ENCODE measurements at places on chromosomes 3 and 15. TPM values are rescaled to one million over a fixed set of nuclear protein-coding genes. Genes with fewer than 3 reads are reported as not detected.

GRCh38 chr15:48282216-48282615, 49.0 kb upstream of the DUT start:
- H3K27ac ChIP-seq: no peak overlapping the region
- no peaks in the 10 kb centered on the region for H3K27me3 ChIP-seq
- H3K36me3 ChIP-seq: no peaks in the 10 kb centered on the region
- H3K4me1 ChIP-seq: no peaks in the 10 kb centered on the region
- H3K4me3 ChIP-seq: no peak overlapping the region

The DLL4 gene
- 1.7 TPM for total RNA-seq

DNA sequence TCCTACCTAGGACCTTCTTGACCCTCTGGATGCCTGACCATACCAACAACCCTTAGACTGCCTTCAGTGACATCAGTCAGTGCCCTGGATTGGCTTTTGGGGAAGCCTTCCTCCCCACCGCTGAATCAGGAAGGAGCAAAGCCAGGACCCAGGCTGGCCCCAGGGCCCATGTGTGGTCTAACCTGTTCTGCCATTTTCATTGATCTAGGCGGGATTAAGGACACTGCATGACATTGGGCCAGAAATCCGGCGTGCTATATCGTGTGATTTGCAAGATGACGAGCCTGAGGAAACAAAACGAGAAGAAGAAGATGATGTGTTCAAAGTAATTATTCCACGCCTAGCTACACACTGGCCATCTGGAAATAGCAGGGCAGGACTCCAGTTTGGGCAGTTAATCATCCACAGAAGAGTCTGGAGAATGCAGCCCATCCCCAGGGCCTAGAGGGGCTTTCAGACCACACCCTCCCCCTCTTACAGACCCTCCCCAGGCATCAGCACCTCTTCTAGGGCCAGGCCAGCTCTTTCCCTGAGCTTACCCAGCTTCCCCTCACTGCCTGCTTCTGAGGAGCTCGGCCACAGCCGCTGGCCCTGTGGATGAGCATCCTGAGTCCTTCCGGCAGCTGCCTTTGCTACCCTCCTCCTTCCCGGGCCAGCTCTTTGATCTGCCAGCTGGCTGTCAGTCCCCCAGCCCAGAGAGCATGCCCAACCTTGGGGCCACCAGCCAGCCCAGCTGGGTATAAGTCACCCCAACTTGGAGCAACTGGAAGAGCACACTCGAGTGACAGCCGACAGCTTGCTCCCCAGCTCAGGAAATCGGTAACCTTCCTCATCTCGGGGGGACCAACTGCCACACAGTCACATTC, 45.9 kb downstream of the CHDH start:
- no peak overlapping the region for H3K4me3 ChIP-seq
- peaks cover 7% of the 10 kb centered on the region for H3K4me1 ChIP-seq
- H3K27ac ChIP-seq: no peak overlapping the region
- peaks cover 6% of the 10 kb centered on the region for H3K27me3 ChIP-seq
- no peak for DNase-seq
- H3K36me3 ChIP-seq: no peaks in the 10 kb centered on the region

DNA sequence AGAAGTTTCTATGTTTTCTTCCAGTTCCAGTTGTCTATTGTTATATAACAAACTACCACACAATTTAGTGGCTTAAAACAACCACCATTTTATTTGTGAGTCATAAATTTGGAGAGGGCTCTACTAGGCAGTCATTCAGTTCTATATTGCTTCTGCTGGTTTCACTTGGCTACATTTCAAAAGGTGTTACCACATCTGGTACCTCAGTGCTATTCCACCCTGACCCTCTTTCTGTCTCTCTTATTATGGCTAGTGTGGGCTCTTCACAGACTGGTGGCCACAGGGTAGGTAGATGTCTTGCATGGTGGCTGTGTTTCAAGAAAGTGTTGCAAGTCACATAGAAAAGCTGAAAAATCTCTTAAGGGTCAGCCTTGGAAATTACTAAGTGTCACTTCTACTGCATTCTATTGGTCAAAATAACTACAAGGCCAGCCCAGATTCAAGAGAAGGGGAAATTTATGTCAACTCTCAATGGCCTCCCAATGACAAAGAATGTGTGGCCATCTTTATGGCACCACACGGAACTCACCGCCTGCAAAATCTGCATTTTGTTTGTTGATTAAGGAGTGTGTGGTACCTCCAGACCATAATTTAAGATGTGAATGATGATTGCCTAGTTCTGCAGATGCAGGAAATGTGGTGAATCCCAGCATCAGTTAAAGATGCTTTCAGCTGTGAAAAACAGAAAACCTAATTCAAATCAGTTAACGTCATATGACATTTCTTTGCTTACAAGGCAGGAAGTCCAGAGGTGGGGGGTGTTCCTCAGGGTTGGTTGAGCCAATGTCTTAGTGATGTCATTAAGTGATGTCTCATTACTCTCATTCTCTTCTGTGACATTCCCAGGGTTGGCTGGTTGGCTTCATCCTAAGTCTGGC, 105.8 kb upstream of the RASGRP1 start:
- DNase-seq: no peak
- H3K27me3 ChIP-seq: peaks cover 55% of the 10 kb centered on the region
- H3K36me3 ChIP-seq: no peaks in the 10 kb centered on the region
- no peaks in the 10 kb centered on the region for H3K4me1 ChIP-seq

The CSPG4 gene
- total RNA-seq: 12.4 TPM

The TEX55 gene
- total RNA-seq: not detected

DNA sequence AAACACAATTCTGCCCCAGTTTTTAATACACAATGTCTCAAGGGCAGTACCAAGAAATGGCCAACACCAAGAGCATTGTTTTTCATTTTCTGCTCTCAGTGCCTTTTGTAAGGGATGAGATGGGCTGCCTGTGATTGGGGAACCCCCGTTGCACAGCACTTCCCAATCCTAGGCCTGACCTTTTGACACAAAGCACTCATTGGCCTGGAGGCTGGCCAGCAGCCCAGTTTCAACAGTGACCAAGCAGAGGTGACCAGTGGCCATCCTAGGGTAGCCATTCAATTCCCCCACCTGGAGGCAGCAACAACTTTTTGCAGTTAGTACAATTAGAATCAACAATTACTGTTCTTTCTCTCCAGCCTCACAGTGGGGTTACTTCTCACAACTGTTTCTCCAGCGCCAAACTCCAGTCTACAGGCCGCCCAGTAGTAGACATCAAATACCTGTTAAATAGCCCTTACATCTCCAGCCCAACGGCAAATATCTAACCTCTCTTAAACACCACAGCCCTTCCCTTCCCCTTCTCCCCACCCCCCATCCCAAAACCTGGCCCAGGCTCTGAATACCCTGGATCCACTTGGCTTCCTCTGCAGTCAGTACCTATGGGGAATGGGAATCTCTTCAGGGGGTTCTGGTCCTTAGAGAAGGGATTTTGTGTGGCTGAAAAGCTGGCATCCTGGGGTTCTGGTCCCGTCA, 8.9 kb upstream of the LRRC2 start:
- no peaks in the 10 kb centered on the region for H3K36me3 ChIP-seq
- DNase-seq: no peak
- no peaks in the 10 kb centered on the region for H3K4me1 ChIP-seq
- peaks cover 11% of the 10 kb centered on the region for H3K27me3 ChIP-seq

The ACOX2 gene
- 17.8 TPM for total RNA-seq

GRCh38 chr3:62094461-62094860, 278.9 kb downstream of the FEZF2 start:
- no peaks in the 10 kb centered on the region for H3K4me1 ChIP-seq
- no peaks in the 10 kb centered on the region for H3K27me3 ChIP-seq

The ZNF385D gene
- 0.28 TPM for total RNA-seq

The LNP1 gene
- 2.2 TPM for total RNA-seq

The MEX3B gene
- 6.7 TPM for total RNA-seq

The CRYGS gene
- total RNA-seq: 0.36 TPM

The FSIP1 gene
- 0.18 TPM for total RNA-seq

DNA sequence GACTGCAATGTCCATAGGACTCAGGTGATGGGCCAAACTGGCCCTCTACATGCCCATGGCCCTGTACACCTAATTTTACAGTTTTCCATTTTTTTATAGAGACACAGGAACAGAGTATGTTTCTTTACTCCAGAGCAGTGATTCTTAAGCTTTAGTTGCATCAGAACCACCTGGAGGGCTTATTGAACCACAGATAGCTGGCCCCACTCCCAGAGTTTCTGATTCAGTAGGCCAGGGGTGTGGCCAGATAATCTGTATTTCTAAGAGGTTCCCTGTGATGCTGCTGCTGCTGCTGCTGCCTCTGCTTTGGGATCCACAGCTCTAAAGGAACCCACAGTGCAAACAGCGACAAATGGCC, 5.1 kb downstream of the RBP1 start:
- DNase-seq: peak; percentile 94
- H3K4me1 ChIP-seq: peaks cover 19% of the 10 kb centered on the region
- H3K4me3 ChIP-seq: no peak overlapping the region
- peaks cover 2% of the 10 kb centered on the region for H3K36me3 ChIP-seq

The PPIP5K1 gene
- total RNA-seq: 10.0 TPM

- DNase-seq: peak; percentile 97
- no peaks in the 10 kb centered on the region for H3K27me3 ChIP-seq
- peaks cover 27% of the 10 kb centered on the region for H3K36me3 ChIP-seq
- no peak overlapping the region for H3K4me3 ChIP-seq
- H3K27ac ChIP-seq: peak overlapping the region; percentile 81
Measured at GRCh38 chr3:124818398-124819091, 68.6 kb downstream of the ITGB5 start.

GRCh38 chr3:128367761-128368160, 98.9 kb downstream of the DNAJB8 start:
- H3K36me3 ChIP-seq: no peaks in the 10 kb centered on the region
- H3K27me3 ChIP-seq: no peaks in the 10 kb centered on the region
- H3K27ac ChIP-seq: no peak overlapping the region
- no peaks in the 10 kb centered on the region for H3K4me1 ChIP-seq
- no peak overlapping the region for H3K4me3 ChIP-seq

The ACP3 gene
- total RNA-seq: 0.54 TPM

DNA sequence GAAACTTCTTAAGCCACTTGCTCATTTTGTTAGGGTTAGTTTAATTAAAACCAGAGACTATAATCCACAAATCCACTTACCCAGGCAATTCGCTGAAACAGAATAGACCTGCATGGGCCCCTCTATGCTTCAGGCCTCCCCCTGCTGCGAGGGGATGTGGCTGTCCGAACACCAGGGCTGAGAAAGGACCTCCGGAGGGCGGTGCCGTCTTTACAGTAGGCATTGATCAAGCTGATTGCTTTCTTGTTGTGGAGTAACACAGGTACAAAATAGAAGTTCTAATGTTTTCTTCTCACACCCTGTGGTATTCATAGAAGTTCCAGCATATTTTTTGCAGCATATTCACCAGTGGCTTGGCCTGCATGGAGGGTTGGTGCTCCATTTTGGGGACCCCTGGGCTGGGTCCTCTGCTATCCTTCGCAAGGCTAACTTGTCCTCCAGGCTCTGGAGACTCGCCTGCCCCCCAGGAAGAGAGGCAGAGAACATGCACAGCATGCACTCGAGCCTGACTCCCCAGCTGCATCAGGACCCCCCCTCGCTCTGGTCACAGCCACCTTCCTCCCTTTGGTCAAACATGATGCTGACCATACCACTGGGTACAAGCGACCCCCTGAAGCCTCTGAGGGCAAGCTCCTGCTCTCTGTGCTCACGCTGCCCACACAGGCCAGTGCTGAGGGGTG, 55.3 kb downstream of the TPRA1 start:
- DNase-seq: no peak
- H3K4me1 ChIP-seq: no peaks in the 10 kb centered on the region
- no peak overlapping the region for H3K4me3 ChIP-seq
- H3K27me3 ChIP-seq: peaks cover 37% of the 10 kb centered on the region
- no peaks in the 10 kb centered on the region for H3K36me3 ChIP-seq
- no peak overlapping the region for H3K27ac ChIP-seq

The FBXW12 gene
- total RNA-seq: not detected

GRCh38 chr3:32946973-32947788, 4.3 kb upstream of the CCR4 start:
- H3K4me3 ChIP-seq: no peak overlapping the region
- H3K27ac ChIP-seq: no peak overlapping the region
- H3K4me1 ChIP-seq: no peaks in the 10 kb centered on the region

DNA sequence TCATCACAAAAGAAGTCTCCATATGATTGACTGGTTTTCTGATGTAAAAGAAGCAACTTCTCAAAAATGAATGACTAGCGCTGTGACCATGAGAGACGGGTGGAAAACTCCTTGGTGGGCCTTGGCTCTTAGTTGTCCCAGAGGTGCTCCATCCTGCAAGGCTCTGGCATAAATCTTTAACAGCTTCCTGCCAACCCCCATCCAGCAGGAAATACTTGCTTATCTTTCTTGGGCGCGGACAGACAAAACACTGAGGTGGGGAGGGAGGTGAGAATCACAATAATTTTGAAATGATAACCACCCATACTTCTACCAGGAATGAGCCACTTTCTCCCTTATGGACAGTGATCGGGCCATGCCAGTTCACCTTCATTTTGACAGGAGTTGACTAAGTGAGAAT, 128.6 kb downstream of the STT3B start:
- H3K4me3 ChIP-seq: no peak overlapping the region
- DNase-seq: no peak

DNA sequence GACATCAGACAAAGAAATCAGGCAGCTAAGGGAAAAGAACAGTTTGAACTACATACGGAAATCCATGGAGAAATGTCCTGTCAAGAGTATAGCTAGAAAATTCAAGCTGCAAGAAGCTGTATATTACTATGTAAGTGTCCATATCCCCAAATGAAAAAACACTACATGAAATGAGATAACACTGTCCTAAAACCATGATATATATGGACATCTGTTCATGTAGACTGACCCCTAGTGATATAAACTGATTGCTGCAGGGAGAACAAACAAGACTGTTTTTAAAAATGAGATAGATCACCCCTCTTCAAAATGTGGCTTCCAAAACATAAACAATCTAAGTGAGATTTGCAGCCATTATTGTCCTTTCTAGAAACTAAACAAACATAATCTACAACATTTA, 985.6 kb downstream of the EPHA3 start:
- H3K4me3 ChIP-seq: no peak overlapping the region
- H3K27me3 ChIP-seq: no peaks in the 10 kb centered on the region
- peak; percentile 5 for DNase-seq
- H3K27ac ChIP-seq: no peak overlapping the region
- no peaks in the 10 kb centered on the region for H3K36me3 ChIP-seq
- no peaks in the 10 kb centered on the region for H3K4me1 ChIP-seq

- peak; percentile 55 for DNase-seq
- H3K4me3 ChIP-seq: no peak overlapping the region
- no peaks in the 10 kb centered on the region for H3K36me3 ChIP-seq
- no peaks in the 10 kb centered on the region for H3K4me1 ChIP-seq
Measured at GRCh38 chr15:59420986-59421618, 16.9 kb upstream of the FAM81A start.

The CCR2 gene
- not detected for total RNA-seq

GRCh38 chr3:71744738-71745137, 8.9 kb upstream of the GPR27 start:
- no peak overlapping the region for H3K4me3 ChIP-seq
- no peaks in the 10 kb centered on the region for H3K4me1 ChIP-seq
- no peaks in the 10 kb centered on the region for H3K36me3 ChIP-seq
- H3K27ac ChIP-seq: no peak overlapping the region

- DNase-seq: no peak
- H3K4me3 ChIP-seq: no peak overlapping the region
- H3K27ac ChIP-seq: no peak overlapping the region
- no peaks in the 10 kb centered on the region for H3K4me1 ChIP-seq
Measured at GRCh38 chr3:82610236-82610635, 848.8 kb upstream of the GBE1 start.

Measured in IMR-90 (cell line).